ENCODE measurements at places on chromosomes 5 and 9.

- DNase-seq = no peak
These were observed 45.8 kb downstream of the LRRTM2 start for GRCh38 chr5:138829341-138829740.

- DNase-seq = no peak
These were observed 2.6 kb downstream of the FABP6 start for GRCh38 chr5:160231783-160232342.

- DNase-seq = no peak
These were observed 107.3 kb upstream of the WWC1 start for GRCh38 chr5:168184103-168184502.

DNA sequence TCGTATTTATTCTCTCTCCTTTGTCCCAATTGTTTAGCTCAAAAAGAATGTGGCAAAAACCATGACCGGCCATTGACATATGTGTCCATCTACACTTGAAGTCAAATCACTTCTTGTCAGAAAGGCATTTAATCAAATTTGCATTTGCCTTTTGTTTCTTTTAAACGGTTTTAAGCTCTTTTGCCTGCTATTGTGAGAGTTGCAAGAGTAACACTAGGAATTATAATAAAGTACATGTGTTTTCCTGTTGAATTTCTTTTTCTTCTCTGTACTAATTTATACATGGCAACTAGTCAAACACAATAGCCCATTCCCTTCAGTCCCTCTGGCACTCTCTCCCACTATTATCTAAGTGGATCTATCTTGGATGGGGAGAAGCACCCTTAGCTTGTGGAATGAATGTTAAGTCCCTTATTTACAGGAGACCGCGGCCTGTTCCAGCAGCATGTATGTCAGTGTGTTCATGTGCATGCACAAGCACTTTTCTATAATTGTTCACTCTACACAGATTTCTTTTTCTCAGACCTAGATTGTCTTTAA lies 3.2 kb downstream of the ADAMTSL1 start:
- no peak for DNase-seq

- DNase-seq = no peak
These were observed 20.6 kb downstream of the EDIL3 start for GRCh38 chr5:84364043-84364442.

DNA sequence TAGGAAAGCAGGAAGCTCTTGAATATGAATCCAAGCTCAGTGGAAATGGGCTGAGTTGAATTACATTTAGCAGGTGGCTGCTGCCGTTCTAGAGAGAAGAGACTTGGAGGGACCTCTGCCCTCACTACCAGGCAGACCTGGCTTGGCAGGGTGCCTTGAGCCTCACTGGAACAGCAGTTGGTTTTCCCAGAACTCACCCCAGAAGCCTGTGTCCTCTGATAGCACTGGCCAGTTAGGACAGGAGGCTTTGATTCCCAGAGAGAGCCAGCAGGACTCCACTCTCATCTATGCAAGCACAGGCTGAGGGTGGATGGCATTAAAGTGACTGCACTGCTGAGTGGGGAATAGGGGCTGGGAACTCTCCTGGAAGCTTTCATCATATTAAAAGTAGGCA lies 54.8 kb downstream of the PWWP2A start:
- DNase-seq = no peak

- no peak for DNase-seq
These were observed 82.6 kb upstream of the PHYKPL start for GRCh38 chr5:178314961-178315820.

DNA sequence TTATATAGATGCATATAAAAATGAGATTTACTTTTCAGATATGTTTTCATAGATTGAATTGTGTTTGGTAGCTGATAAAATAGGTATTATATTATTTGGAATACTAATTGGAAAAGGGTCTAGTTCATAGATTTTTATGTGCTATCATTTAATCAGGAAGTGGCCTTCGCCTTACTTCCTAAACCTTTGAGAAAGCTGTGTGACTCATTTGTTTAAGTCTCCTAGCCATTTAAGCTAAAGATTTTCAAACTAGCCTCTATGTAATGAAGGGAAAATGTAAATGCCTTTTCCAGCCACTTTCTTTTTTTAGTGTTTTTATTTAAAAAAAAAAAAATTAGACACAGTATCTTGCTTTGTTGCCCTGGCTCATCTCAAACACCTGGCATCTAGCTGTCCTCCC lies 97.5 kb downstream of the DMXL1 start:
- DNase-seq = no peak

All from CD4-positive, alpha-beta T cell (primary cell).